Activated T-cell treated with anti-CD3 and anti-CD28 coated beads, Interleukin-2, amount 50 U/mL, for 24 hours (primary cell): ENCODE measurements at places on chromosomes 5 and 9.
A peak's percentile ranks its signal among the peaks of the same experiment; 100 is the strongest.

DNA sequence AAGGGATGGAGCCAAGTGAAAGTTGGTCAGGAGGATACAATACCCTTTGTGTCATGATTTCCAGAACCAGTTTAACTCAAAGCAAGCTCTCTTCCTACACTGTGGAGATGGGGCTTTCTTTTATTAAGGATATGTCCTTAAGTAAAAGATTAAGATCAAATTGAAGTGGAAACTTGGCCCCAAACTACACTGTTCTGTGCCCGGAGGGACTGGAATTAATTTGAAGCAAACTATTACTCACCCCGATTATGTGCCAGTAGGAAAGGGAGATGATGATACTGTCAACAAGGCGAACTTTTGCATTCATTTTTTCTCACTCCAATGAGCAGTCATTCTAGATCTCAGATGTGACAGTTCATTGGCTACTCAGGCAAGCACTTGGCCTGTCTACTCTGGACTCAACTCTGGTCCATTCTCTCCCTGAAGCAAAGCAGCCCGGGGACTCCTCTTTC lies 186.7 kb downstream of the NTRK2 start:
- no peak for DNase-seq

GRCh38 chr5:26948921-26949320 lies 89.5 kb downstream of the CDH9 start:
- no peak for DNase-seq

DNA sequence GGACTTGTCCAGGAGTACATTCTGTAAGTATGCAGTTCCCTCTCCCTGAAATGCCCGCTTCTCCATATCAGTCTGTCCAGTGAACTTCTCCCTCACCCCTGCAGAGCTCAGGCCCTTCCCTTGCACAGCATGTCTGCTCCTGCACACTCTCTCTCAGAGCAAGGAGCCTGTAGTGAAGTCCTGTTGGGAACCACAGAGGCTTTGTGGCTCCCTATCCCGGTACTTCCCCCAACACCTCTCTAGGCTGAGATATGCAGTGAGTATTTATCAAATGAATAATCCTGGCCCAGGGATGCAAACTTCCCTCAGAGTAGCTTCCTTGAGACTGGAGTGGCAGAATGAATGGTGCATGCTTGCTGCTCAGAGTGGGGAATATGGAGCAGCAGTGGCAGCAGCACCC lies 48.8 kb downstream of the POC5 start:
- no peak for DNase-seq

DNA sequence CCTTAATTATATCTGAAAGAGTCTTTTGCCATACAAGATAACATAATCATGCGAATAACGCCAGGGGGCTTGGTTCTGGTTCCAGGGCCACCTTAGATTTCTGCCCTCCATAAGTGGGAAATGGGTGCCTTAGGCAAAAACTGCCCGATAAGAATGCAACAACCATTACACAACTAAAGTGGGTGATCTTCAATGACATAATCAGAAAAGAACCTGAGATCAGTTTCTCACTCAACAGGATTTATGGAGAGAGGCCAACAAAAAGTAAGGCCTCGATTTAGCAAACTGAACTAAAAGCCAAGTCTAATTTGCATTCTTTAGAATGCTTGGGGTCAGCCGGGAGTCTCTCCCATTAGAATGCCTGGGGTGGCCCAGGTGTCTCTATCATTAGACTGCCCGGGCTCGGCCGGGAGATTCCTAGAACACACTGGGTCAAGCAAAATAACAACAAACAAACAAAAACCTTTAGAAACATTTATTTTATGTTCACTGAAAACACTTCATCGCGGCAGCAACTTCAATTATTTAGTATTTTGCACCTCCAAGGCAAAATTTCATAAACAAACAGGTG lies 194.8 kb downstream of the AUH start:
- DNase-seq = no peak

GRCh38 chr5:7396713-7397454 lies 946 bp downstream of the ADCY2 start:
- DNase-seq = no peak

DNA sequence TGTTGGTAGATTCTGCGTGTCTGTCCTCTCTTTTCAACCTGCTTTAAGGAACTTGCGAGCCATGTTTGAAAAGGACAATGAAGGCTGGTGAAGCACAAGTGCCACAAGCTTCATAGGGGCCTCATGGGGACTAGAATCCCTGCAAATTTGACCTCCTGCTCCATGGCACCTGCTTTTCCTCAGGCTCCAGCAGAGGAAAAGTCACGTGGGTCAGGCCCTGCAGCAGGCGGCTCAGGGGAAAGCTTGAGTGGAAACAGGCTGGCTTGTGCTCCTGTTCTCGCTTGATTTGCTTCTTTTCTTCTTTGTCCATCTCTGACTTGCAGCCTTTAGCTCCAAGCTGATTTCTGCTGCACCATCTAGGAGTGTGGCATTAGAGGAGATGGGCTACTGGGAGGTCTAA lies 187.6 kb upstream of the MAST4 start:
- DNase-seq = no peak

- DNase-seq = no peak
Measured at GRCh38 chr5:172871536-172871935, 37.5 kb downstream of the ERGIC1 start.

DNA sequence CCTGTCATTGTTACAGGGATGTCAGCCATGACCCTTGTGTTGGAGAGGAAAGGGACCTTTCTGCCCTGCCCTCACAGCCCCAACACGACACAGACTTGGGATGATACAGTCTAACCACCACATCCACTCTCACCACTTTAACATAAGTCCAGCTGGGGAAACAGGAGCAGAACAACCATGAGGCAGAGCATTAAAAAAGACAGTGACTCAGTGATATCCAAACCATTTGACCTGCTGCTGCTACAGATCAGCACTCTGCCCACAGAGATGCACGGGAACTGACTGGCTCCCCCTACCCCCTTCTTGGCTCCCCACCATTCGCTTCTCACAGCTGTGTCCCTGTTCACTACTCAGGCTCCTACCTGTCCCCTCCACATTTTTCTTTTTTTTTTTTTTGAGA lies 458.6 kb downstream of the ZNF608 start:
- no peak for DNase-seq

- no peak for DNase-seq
Measured at GRCh38 chr5:68376935-68377334, 161.4 kb downstream of the PIK3R1 start.

DNA sequence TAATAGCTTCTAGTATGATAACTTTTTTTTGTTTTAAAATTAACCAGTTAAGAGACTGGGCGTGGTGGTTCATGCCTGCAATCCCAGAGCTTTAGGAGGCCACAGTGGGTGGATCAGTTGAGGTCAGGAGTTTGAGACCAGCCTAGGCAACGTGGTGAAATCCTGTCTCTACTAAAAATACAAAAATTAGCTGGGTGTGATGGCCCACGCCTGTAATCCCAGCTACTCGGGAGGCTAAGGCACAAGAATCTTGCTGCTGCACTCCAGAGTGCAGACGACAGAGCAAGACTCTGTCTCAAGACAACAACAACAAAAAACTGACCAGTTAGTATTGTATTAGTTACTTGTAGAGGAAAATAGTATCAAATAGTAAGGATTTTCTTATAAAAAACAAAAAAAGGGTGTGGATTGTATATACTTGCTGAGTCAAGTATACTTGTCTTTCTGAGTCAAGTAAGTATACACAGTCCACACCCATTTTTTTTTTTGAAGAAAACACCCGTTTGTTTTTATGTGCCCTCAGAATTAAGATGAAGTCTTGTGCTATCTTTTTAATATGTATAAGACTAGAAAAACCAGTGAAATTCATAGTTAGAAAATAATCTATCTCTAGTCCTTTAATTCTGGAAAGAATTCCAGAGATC lies 25.3 kb downstream of the UBAP1 start:
- no peak for DNase-seq

GRCh38 chr5:145856285-145856818 lies 16.5 kb downstream of the GRXCR2 start:
- DNase-seq = peak; percentile 48

- DNase-seq = no peak
Measured at GRCh38 chr9:123041489-123041888, 8.0 kb downstream of the GPR21 start.

DNA sequence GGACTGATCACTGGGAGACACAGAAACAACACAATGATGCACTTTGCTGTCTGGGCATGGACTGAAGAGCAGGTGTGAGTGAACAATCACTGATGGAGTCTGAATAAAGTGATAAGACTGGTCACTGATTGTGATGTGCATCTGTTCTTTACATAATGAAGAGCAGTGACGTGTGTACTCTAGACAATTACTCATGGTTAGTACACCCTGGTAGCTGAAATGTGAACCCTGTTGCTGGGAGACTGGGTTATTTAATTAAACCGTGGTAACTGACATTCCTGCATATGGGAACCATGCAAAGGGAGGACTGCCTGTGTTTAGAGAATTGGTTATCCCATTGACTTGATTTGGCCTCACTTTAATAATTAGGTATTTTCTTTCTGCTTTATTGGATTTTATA lies 202.9 kb downstream of the NR2F1-AS1 start:
- no peak for DNase-seq

DNA sequence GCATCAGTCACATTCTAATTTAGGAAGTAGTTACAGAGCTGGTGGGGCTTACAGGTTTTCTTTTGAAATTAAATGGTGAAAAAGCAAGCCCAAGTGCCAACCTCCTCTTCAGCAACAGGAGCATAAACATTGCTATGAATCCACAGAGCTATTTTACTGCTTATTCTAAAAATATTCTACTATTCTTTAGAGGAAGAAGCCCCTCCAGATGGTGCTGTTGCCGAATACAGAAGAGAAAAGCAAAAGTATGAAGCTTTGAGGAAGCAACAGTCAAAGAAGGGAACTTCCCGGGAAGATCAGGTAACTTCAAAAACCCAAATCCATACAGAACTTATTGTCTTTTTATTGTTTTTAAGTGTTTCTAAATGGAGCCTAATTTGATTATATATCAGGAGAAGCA lies 202.8 kb downstream of the CWC27 start:
- no peak for DNase-seq

DNA sequence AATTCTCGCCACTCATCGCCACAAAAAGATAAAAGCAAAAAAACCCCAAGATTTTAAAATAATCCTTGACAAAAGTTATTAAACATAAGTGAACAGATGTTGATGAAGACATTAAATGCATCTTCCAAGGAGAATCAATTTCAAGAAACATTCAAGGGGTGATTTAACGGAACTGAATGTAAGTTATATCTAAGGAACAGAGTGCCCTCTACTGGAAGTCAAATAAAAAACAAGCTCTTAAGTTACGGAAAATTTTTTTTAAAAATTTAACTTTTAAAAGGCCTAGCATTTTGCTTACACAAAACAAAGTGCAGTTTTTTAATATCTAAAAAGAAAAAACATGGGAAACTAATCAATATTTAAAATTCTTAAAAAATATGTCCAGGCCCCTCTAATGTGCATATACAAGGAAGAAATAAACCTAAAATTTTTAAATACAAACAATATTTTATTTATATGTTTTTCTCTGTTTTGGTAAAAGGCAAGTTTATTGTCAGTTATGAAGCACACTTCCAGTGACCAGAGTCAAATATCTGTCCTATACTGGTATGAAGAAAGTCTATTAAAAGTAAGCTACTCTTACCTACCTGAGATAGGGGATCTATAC lies 28.0 kb downstream of the TEX10 start:
- DNase-seq = no peak

GRCh38 chr5:170596482-170597044 lies 92.7 kb downstream of the KCNIP1 start:
- no peak for DNase-seq

GRCh38 chr5:90144625-90145327 lies 264.8 kb downstream of the CETN3 start:
- no peak for DNase-seq

- DNase-seq = no peak
Measured at GRCh38 chr5:27062451-27062850, 24.1 kb upstream of the CDH9 start.

DNA sequence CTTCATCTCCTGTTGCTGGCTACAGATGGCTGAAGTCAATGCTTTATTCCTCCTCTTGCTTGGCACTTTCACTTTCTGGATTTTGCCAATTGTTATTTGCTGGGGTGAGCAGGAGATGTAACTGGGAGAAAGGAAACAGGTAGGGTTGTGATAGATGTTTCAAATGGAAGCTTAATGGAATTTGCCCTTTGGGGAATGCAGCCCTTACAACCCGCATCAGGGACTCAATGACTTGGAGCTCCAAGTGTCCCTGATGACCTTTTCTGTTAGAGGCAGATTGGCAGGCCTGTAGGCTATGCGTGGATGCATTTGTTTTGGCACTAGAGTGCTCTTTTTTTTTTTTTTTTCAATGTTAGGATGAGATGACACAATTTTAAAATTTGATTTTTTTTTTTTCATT lies 219.9 kb upstream of the GLRA1 start:
- DNase-seq = no peak

- DNase-seq = no peak
Measured at GRCh38 chr9:132283863-132284262, 70.9 kb downstream of the SETX start.

DNA sequence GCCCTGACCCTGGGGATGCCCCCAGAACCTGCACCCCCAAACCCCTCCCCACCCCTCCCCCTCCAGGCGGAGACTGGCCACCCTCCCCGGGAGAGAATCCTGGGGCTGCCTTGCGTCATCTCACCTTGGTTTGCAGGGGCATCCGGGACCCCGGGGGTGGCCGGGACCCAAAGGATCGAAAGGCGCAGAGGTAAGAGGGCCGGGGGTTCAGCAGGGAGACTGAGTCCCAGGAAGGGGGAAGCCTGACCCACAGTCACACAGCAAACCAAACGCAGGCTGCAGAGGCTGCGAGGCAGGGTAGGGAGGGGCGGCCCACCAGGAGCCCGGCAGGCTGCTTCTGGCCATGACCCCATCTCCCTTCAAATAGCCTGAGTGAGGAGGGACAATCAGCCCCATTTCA lies 33.8 kb upstream of the ORM1 start:
- peak; percentile 2 for DNase-seq

DNA sequence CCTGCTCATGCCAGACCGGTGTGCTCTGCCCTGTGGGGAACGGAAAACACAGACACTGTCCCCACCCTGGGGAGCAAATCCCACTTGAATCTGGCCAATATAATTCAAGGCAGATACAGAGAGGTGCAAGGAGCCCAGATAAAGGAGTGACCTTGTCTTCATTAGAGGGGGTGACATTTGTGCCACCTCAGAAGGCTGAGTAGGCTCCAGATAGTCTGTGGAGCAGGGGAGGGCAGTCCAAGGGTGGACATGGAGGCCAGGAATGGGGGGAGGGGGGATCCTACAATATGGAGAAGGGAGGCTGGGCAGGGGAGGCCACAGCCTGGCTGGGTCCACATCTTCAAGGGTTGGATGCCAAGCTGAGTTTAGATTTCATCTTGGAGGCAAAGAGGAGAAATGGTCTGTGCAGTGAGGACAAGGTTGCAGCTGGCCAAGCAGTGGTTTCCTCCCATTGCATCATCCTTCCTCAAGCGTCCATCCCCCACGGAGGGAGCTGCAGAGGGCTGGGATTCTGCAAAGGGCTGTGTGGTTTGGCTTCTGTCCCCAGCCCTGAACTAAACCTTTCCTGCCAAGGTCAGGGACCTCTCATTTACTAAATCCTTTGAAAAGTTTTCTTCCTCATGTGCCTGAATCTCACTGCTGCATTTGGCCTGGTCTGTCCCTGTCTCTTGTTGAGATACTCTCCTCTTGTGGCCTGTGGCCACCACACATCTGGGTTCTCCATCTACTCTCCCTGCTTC lies 60.1 kb downstream of the GALNT12 start:
- DNase-seq = no peak

- no peak for DNase-seq
Measured at GRCh38 chr9:3170819-3171218, 326.9 kb upstream of the PUM3 start.

- DNase-seq = no peak
Measured at GRCh38 chr5:67289763-67290521, 93.3 kb upstream of the CD180 start.

- DNase-seq = no peak
Measured at GRCh38 chr5:142644127-142644526, 41.8 kb downstream of the FGF1 start.

GRCh38 chr5:90473396-90474234 lies 956 bp downstream of the MBLAC2 start:
- DNase-seq = no peak
